ENCODE measurements at places on chromosomes 7 and 10.

DNA sequence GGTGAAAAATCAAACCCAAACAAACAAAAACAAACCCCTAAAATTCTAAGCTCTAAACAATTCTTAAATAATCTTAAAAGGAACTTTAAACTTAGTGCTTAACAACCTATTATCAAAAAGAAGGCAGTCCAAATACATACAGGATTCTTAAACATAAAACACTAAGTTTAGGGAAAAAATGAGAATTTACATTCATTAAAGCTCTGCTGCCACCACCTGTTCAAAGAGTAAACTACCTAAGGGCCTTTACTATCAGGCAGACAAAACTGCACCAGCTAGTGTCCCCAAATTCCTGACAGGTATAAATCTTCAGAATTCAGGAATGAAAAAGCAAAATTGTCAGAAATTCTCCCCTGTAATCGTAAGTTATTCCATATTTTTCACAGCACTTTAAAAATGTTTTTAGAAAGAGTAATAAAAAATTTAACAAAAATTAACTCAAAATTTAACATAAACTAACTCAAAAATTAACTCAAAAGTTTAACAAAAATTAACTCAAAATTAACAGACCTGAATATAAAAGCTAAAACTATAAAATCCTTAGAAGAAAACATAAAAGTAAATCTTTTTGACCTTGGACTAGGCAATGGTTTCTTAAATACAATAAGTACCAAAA lies 55.1 kb downstream of the PDZD8 start:
- DNase-seq: no peak

DNA sequence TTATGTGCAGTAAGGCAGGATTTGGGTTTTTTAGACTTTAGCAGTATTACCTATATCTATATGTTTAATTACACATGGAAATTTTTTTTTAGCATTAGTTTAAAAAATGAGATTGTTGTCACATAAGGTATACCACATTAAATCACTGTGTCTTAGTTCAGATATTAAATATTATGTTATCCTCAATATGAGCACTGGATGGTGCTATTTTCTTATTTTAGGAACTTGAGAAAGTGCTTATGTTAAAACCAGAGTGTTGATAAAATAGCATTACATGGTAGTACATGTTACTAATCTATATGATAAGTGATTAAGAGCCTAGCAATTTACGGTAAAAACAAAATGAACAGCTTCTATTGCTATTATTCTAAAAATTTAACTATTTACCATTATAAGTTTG lies 28.8 kb downstream of the MIOS start:
- DNase-seq: no peak

DNA sequence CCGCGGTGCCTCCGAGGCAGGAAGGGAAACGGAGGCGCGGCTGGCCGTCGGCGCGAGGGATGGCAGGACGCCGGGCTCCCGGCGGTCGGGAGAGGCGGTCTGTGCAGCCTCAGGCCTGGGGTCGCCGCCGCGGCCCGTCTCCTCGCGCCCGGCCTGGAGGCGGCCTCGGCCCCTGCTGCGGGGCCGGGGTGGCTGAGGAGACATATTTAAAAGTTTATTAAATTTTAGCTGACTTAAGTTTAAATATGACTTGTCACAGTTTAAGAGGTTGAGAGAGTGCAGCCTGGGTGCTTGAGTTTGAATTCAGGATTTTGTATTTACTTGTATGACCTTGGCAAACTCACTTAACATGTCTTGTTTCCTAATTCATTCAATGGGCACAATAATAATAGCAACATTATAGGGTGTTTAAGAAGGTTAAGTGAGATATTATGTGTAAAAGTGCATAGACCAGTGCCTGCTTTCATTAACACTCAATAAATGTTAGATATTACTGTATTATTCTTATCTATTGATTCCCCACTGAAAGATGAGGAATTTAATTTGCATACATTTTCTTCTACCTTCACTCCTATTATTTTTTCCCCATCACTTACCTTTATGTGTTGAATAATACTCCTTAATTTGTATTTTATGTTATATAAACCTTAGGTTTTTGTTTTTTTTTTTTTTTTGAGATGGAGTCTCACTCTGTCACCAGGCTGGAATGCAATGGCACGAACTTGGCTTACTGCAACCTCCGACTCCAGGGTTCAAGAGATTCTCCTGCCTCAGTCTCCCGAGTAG lies 718 bp downstream of the DYNC2I1 start:
- DNase-seq: no peak

DNA sequence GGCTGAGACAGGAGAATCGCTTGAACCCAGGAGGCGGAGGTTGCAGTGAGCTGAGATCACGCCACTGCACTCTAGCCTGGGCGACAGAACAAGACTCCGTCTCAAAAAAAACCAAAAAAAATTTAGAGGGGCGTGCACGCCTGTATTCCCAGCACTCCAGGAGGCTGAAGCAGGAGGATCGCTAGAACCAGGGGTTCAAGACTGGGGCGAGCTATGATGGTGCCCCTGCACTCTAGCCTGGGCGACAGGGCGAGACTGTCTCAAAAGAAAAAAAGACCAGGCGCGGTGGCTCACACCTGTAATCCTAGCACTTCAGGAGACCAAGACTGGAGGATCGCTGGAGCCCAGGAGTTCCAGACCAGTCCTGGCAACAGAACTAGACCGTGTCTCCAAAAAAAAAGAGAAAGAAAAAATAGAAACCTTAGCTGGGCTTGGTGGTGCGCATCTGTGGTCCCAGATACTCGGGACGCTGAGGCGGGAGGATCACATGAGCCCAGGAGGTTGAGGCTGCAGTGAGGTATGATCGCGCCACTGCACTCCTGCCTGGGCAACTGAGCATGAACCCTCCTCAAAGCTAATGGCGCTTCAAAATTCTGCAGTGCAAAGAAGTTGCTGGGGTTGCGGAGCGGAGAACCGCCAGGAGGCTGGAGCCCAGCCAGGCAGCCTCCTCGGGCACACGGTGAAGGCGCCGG lies 382 bp upstream of the MBLAC1 start:
- no peak for DNase-seq

- DNase-seq: no peak
Measured at GRCh38 chr10:100020886-100021253, 11.1 kb upstream of the DNMBP start.

GRCh38 chr10:132755166-132755711 lies 30.7 kb downstream of the NKX6-2 start:
- DNase-seq: no peak

- no peak for DNase-seq
Measured at GRCh38 chr7:66758950-66759628, 18.6 kb downstream of the RABGEF1 start.

DNA sequence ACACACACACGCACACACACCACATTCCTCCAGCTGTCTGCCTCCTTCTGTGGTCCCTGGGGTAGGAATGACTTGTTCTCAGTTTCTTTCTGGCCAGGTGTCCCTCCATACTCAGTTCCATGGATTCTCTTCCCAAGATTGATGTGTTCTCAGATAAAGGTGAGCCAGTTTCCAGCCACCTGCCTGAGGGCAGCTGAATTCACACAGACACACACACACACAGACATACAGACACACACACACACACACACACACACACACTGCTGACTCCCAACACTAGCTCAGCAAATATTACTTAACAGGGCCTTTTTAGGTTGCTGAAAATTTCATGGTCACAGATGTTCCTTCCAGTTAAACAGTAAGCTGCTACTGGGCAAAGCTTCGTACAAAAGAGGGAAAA lies 45.4 kb upstream of the GDF10 start:
- no peak for DNase-seq

DNA sequence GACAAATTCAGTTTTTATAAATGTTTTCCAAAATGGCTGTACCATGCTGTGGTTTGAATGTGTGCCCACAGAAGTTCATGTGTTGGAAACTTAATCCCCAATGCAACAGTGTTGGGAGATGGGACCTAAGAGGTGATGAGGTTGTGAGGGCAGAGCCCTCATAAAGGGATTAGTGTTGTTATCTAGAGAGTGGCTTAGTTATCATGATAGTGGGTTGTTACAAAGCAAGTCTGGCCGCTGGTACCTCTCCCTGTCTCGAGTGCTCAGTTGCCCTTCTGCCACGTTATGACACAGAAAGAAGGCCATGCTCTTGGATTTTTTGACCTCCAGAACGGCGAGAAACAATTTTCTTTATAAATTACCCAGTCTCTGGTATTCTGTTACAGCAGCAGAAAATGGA lies 119.0 kb downstream of the BTAF1 start:
- no peak for DNase-seq

GRCh38 chr10:96642973-96643372 lies 56.2 kb upstream of the TM9SF3 start:
- no peak for DNase-seq

DNA sequence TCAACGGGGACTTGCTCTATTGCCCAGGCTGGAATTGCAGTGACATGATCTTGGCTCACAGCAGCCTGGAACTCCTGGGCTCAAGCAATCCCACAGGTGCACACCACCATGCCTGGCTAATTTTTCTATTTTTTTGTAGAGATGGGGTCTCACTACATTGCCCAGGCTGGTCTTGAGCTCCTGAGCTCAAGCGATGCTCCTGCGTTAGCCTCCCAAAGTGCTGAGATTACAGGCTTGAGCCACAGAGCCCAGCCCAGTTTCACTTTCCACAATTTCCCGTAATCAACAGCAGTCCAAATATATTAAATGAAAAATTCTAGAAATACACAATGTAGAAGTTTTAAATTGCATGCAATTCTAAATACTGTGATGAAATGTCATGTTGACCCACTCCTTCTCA lies 24.0 kb downstream of the SEPTIN14 start:
- DNase-seq: no peak

DNA sequence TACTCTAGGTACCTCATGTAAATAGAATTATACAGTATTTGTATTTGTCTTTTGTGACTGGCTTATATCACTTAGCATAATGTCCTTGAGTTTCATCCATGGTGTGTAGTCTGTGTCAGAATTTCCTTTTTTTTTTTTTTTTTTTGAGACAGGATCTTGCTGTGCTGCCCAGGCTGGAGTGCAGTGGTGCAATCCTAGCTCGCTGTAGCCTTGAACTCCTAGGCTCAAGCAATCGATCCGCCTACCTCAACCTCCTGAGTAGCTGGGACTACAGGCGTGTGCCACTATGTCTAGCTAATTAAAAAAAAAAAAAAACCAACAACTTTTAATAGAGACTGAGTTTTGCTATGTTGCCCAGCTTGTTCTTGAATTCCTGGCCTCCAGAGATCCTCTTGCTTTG lies 89.8 kb upstream of the PODXL start:
- no peak for DNase-seq

DNA sequence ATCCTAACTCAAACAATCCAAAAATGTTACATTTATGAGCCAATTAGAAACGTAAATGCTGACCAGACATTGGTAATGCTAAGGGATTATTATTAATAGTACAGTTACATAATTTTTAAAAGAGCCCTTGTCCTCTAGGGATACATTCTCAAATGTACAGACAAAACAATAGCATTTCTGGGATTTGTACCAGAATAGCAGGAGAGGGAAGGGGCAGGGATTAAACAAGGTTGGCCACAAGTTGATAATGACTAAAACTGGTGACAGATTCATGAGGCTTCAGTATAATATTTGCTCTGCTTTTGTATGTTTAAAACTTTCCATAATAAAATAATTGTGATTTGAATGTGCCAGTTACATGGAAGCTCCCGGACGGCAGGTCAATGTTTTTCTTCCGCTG lies 27.0 kb downstream of the HSPA12A start:
- no peak for DNase-seq

GRCh38 chr7:151251689-151252560 lies 3.4 kb upstream of the SMARCD3 start:
- no peak for DNase-seq

- no peak for DNase-seq
Measured at GRCh38 chr7:152516216-152516615, 80.4 kb upstream of the KMT2C start.

DNA sequence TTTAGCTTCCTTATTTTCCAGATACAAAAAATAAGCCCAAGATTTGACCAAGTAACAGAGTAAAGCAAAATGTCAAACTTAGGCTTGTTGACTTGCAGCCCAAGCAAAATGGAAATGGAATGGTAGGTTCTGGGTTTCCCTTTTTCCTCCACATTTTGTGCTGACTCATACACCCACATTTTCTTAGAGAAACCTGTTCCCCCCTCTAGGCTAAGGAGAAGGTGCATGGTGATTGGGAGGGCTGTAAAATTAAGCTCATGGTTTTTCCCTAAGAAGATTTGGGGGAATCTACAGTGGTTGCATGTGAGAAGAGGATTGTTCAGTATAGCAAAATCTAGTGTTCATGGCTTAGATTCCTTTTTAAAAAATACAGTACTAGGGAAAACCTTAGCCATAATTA lies 127.4 kb downstream of the ARL4A start:
- DNase-seq: no peak

DNA sequence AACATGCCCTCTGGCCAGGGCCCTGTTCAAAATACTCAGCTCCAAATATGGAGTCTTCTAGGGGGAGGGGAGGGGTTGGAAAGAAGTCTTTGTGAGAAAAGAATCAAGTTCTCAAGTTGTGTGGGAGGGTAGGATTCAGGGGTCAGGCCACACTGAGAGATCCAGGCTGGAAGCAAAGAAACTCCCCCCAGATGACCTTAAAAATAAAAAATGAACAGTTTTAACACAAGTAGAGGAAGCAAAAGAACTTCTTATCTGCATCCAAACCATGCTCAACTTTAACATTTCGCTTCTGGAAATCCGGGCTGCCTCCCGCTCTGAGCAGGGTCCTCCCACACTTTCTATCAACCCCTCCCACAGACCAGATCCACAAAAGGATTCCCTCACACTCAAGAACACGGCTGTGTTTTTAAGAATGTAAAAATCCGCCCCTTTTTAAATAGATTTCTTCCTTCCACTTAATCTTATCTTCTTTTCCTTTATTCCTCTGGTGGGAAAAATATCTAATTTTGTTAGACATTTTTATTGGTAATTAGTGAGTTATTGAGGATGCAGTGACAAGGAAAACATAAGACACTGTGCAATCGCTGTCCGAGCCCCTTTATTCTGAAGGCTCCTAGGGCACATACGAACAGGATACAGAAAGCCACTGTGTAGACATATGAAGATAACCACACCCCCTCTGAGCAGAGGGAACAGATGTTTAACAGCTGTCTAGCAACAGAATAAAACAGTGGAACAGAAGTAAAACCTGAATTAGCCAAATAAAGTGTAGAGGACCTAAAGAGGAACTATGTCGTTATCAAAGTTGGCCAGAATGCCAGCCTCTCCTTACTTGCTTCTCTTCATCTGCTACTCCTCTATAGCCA lies 43.8 kb downstream of the CYTH3 start:
- DNase-seq: no peak

All from stimulated activated CD8-positive, alpha-beta memory T cell treated with anti-CD3 and anti-CD28 coated beads, Interleukin-15, amount 100 ng/mL, for 1 hour (primary cell).